AG10803 (cell line): ENCODE measurements at places on chromosomes 7 and 10.
A peak's percentile ranks its signal among the peaks of the same experiment; 100 is the strongest.

DNA sequence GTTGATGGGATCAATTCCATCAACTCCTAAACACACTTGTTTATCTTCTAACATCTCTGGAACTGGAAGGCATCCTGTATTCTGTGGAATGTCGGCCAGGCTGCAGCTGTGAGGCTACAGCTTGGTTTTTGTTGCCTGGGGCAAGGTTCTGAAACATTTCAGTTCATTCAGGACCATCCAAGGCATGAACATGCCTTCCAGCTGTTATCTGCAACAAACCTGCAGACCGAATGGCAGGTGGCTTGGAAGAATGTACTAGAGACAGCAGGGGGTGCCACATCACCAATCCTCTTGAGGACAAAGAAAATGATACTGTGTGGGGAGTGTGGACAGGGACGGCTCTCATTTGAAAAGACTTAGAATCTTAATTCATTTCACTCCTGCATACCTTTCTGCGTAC lies 12.4 kb downstream of the PAPOLB start:
- peak; percentile 30 for DNase-seq

- DNase-seq: peak; percentile 62
These were observed 36.0 kb downstream of the MYOF start for GRCh38 chr10:93445978-93446720.

- peak; percentile 96 for DNase-seq
These were observed 197.9 kb downstream of the HDAC9 start for GRCh38 chr7:18693406-18693805.

GRCh38 chr10:77029777-77030717 lies 607.6 kb downstream of the KCNMA1 start:
- DNase-seq: no peak

DNA sequence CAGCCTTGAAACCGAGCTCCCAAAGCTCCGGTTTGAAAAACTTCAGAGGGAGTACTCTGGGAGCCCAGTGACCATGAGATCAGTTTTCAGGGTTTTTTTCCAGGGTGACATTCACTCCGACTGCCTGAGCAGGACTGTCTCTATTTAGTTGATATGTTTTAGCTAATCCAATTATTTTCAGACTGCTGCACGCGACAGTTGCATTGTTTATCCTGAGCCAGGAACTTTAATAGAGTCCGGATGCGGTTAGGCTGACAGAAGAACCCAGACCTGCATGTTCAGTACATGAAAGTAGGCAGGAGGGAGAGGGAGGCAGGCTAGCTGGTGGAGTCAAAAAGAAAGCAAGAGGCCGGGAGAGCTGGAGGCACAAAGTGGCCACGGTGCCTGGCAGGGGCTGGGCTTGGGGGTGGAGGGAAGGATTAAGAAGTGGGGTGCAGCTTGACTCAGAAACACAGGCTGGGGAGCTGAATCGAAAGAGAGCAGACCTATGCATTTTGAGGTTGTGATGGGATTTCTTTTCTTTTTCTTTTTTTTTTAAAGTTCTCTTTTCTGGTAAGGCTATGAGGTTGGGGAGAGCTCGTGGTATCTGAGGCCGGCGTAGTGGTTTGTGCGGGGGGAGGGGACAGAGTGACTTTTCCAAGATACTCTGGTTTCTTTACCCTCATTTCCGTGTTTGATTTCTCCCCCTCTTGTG lies 5.7 kb downstream of the GATA3 start:
- peak; percentile 50 for DNase-seq

DNA sequence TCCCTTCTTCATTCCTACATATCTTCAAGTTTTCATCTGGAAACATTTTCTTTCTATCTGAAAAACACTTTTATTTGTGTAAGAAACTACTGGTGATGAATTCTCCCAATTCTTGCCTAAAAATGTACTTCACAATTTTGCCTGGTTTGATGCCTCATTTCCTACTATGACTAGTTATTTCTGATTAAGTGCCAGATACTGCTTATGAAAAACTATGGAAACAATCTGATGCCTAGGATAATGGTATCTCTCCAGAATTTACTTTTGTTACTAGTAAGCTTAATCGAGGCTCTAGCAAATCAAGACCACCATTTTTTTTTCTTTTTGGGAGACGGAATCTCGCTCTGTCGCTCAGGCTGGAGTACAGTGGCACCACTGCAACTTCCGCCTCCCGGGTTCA lies 31.3 kb downstream of the CACUL1 start:
- peak; percentile 71 for DNase-seq

GRCh38 chr10:74381291-74381853 lies 230.4 kb downstream of the ADK start:
- DNase-seq: no peak

- peak; percentile 77 for DNase-seq
These were observed 255.7 kb downstream of the TNS3 start for GRCh38 chr7:47326220-47326619.

- no peak for DNase-seq
These were observed 37.4 kb upstream of the GARS1 start for GRCh38 chr7:30557245-30557644.

DNA sequence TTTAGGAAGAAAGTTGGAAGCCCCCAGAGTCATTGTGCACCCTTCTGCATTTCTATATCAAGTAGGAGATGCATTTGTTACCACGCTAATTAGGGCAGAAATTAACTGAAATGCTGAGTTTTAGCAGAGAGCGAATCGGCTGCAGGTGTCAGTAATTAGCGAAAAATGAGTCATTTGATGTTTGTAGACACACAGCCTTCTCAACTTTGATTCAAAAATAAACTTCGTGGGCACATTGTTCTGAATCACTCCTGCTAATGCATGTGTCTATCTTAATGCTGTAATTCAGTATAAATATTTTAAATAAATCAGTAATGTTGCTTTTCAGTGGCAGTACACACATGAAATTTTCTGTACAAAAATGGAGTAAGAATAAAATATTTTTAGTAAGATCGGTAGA lies 109.5 kb upstream of the CARD11 start:
- no peak for DNase-seq

DNA sequence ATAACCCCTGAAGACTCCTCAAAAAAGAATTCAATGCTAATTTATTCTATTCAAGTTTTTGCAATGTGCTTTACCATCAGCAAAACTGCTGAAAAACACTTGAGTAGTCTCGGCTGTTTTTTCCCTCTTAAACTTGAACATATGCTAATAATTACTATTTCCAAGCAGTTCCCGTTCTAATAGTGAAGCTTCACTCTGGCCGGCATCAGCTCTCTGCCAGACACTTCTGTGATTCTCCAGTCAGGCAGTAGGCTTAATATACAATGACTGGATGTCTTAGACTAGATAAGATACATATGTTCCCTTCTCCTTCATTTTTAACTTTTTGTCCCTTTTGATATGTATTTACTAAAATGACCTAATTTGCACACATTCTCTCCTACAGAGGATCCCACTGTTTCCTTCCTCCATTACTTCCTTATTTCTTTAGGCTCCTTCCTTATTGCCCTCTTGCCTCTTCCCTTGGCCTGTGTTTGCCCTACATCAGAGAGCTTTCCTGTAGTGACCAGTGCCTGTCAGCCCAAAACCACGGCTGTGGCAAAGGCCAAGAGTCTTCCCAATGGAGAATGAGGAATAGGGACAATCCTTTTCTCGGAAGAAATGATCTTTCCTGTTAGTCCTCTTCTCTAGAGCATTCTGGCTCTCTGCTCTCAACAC lies 23.5 kb downstream of the HEPACAM2 start:
- DNase-seq: no peak

DNA sequence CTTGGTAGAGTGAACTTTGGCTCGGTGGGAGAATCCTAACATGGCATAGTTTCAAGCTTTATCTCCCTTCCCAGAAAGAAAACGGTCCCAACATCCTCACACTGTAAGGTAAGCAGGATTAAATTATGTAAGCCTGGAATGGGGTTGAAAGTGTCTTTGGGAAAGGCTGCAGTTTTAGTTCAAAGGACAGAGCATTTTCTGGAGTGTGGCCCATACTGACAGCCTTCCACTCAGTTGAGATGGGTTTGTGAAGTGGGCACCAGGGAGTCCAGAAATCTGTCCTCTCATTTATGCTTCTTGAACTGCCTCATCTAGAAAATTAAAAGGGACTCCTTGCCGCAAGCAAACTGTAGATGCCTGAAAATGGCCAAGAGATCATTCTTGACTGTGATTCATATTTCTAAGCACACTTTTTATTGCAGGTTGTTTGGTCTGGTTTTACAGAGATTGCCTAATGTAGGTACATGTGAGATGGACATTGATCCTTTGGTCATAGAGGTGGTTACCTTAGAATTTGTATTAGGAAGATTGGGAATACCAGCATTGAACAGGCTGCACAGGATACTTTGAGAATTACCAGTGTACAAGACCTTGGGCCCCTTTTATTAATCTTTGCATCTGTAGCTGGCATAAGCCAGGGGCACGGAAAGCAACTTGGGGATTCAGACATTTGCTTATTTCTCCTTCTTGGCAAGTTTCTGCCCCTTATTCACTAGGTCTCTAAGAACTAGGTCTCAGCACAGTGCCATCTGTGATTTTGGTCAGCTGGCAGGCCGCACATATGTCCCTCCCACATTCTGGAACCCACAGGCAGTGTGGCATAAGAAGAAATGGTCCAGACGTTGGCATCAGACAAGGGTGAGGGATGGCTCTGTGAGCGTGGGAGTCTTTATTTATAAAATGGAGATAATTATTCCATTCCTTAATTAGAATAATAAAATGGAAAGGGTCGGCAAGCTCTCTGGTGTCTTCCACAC lies 125.9 kb downstream of the GLCCI1 start:
- no peak for DNase-seq

- DNase-seq: no peak
These were observed 165.8 kb downstream of the NRF1 start for GRCh38 chr7:129777195-129777844.

- peak; percentile 51 for DNase-seq
These were observed 32.9 kb downstream of the HOXA1 start for GRCh38 chr7:27062946-27063345.

- DNase-seq: no peak
These were observed 56.9 kb upstream of the TNS3 start for GRCh38 chr7:47638679-47639315.

DNA sequence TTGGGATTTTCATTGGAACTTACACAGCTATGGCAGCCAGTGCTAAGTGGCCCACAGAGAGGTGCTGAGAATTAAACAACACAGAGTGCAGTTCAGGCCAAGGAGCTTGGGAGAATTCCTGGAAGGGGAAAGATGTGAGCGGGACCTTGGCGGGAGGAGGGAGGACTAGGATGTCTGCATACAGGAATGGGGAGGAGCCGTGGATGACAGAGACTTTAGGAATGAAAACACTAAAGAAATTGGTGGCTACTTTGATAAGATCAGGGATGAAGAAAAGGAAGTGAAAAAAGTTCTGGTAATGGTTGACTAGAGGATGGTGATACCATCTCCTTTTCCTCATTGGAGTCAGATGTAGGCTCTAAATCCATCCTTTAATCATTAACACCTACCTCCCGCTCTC lies 234.2 kb upstream of the FZD8 start:
- DNase-seq: peak; percentile 78

GRCh38 chr10:124677293-124677699 lies 66.9 kb downstream of the FAM53B start:
- DNase-seq: peak; percentile 44

GRCh38 chr7:16028103-16028502 lies 341.6 kb upstream of the MEOX2 start:
- DNase-seq: peak; percentile 94

DNA sequence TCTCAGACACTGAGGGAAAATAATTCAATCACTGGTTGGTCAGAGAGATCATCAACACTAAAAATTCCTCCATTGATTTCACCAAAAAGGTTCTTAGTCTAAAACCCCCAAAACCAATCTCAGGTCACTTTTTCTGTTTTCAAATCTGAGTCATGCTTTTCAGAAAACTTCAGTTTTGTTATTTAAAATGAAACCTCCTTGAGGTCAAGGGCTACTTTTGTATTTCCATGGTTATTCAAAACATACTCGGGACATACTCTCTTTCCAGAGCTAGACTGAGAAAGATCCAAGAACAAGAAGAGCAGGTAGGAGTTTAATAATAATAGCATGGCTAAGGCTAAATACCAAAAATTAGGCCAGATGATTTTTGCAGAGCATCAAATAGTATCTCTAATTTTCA lies 152.8 kb downstream of the SDHAF3 start:
- DNase-seq: no peak

DNA sequence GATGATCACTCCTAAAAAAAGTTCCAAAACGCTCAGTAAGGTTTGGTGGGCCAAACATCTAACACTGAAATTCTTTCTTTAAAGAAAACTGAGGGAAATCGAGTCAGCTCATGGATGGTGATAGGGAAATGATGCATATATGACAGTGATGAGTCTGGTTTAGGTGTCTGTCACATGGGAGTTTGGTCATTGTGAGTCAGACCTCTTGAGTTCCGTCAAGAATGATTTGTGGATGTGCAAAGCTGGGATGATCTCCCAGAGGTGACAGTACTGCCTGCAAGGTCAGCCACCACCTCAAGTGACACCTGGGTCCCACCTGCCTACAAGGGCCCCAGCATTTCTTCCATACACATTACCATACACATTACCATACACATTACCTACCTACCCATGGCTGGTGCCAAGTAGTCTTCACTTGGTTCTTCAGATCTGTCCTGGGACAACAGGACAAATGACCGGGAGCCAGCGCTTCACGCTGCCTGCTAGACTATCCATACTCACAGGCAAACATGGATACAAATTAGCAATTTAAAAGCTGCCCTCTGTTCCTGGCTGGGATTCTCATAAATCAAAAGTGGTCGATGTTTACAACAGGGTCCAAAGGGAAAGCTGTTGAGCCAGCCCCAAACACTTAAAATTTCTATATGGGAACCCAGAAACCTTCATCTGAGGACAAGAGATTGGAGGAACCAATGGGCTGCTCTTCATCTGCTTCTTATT lies 128.4 kb downstream of the ADAM12 start:
- no peak for DNase-seq

DNA sequence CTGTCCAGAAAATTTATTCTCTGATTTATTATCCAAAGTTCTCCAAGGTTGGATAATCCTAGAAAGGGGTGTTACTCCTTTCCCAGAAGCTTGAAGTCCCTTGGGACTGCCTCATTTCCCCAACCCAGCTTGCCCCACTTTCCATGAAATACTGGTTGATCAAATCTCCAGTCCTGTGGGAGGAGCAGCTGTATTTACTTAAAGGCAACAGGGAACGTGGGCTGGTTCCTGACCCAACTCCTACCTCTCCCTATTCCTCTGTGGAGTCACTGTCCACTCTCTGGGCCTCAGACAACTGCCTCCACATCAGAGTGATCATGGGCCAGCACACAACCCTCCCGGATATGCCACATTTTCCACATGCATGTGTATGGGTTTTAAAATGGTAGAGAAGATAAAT lies 166.2 kb upstream of the PRR15 start:
- no peak for DNase-seq

- DNase-seq: no peak
These were observed 387.5 kb downstream of the CCSER2 start for GRCh38 chr10:84715911-84716310.

GRCh38 chr10:6507311-6507710 lies 72.8 kb downstream of the PRKCQ start:
- DNase-seq: no peak

DNA sequence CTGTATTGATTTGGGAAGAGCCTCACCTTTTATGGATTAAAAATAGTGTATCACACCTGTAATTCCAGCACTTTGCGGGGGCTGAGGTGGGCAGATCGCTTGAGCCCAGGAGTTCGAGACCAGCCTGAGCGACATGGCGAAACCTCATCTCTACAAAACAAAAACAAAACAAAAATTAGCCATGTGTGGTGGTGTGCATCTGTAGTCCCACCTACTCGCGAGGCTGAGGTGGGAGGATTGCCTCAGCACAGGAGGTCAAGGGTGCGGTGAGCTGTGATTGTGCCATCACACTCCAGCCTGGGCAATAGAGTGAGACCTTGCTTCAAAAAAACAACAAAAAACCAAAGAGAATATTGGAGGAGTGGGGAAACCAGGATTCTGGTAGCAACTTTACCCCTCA lies 79.6 kb downstream of the LRMDA start:
- no peak for DNase-seq

GRCh38 chr10:121645696-121646095 lies 47.5 kb upstream of the FGFR2 start:
- DNase-seq: no peak
